ENCODE measurements at places on chromosomes 3 and 15. TPM values are rescaled to one million over a fixed set of nuclear protein-coding genes. Genes with fewer than 3 reads are reported as not detected.
A peak's percentile ranks its signal among the peaks of the same experiment; 100 is the strongest.

GRCh38 chr3:188421836-188422540 is 268.0 kb downstream of the LPP start:
- DNase-seq, result no peak

GRCh38 chr3:101509281-101509680 is 3.7 kb downstream of the SENP7 start:
- DNase-seq, result no peak

- peak; percentile 93 for DNase-seq
These were observed 33.3 kb downstream of the TM4SF18 start for GRCh38 chr3:149299938-149300801.

GRCh38 chr3:98763076-98763475 is at the start of gene ST3GAL6:
TSS of gene ST3GAL6 (plus strand) at chr3:98763340. CDS start at chr3:98768441, 5,101 bp downstream.
- no peak for DNase-seq

GRCh38 chr15:95494971-95495541 is 835.4 kb upstream of the NR2F2 start:
- DNase-seq, result no peak

GRCh38 chr3:106589311-106589942 is 720.6 kb upstream of the CBLB start:
- no peak for DNase-seq

DNA sequence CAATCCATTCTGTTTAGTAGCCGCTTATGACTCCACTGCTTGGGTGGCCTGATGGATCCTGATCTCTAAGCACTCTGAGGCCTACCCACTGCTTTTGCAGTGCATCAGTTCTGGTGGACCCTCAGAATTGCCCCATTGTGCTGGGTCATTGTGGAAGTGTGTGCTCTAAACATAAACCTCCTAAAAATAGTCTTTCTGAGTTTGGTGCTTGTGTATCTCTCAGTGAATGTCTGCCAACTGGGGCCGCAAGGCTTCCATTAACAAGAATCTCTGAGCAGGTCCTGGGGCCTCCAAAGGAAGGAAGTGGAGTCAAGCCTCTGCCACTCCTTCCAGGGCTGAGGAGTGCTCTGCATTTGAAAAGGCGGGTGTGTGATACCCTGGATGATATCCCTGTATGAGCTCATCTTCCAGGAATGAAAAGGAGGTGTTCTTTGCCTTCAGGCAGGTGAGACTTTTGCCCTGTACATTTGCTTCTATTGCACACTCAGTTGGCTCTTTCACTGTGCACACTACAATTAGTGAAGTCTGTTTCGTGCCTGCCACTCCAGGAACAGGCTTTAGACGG is 80.0 kb upstream of the CACNA2D3 start:
- DNase-seq, result no peak

DNA sequence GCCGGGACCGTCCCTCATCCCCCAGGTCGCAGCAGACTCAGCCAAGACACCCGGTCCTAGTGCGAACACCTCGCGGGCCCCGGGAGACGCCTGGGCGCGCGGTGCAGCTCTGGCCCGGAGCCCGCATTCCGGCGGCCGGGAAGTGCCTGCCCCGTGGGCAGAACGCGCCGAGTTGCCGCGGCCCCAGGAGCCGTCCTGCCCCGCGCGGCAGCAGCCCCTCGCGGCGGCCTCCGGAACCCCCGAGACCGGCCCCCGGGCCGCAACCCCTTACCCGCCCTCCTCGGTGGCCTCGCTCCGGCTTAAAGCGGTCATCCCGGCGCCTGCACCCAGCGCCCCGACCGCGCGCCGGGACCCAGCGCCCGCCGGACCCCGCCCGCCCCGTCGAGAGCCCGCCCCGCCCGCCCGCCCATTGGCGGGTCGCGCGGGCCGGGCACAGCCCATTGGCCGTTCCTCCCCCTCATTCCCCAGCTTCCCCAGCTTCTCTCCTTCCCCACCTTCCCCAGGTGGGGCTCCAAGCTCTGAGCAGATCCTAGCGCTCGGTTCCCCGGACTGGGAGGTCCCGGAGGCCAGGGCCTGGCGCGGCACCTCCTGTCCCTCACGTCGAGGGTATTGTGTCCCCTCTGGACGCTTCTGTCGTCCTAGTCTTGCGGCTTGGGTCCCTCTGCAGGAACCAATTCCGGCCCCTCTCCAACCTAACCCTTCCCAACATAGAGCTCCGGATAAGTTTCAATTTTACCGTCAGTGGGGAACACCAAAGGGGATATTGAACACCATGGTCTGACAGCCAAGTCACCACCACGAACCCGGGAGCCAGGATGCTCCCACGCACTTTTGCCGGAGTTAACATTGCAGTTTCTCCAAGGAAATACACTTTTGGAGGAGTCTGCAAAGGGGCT is at the start of gene GRAMD2A:
TSS of gene GRAMD2A (minus strand) at position 328 of the 896 bp plus-strand sequence.
- DNase-seq, result no peak

DNA sequence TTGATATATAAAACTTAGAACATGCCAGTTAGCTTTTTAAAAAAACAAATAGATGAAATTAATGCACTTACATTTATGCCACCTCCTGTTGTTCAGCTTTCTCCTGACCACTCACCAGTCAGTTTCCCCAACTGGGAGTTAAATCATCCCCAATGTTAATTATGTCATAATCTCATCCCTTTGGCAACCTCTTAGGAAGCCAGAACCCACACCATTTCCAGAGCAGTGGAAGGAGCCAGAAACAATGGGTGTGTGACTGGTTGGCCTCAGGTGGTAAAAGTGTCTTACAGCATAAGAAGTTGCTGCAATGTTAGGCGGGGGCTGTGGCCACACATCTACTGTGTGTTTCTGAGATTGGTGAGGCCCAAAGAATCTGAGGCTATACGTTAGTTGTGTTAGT is 46.5 kb upstream of the MITF start:
- no peak for DNase-seq

GRCh38 chr3:158085358-158085757 is 20.9 kb downstream of the SHOX2 start:
- DNase-seq, result no peak

DNA sequence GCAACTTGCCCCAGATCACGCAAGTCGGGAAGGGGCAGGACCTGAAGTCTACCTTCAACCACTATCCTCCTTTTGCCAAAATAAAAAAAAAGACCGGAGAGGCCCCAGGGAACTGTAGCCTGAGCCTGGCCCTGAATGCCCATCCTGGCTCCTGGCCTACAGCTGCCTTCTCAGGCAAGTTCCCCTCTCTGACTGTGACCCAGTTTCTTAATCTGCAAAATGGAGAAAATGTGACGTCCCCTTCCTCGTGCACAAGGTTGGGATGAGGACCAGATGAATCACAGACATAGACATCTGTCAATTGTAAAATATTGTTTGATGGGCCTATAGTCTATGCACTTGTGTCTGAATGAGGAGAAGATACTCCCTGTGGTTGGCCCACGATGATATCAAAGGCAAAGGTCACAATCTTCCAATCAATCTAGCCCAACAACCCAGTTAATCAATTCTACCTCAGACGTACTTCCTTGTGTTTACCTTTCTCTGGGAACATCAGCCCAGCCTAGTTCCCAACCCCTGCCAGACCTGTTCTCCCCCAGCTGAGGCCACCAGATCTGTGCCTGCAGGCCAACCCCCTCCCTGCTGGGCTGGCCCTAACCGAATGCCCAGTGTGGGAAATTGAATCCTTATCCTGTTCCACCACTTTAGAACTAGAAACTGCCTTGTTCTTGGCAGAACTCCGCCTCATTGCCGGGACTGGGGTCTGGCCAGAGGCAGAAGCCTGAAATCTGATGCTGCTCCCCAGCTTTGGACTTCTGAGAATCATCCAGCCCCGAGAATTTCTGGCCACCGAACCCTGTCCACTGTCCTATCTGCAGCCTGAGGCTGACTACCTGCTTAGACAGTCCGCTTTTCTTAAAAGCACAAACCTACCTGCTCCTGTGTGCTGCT is 101.8 kb upstream of the LIPC start:
- DNase-seq, result no peak

DNA sequence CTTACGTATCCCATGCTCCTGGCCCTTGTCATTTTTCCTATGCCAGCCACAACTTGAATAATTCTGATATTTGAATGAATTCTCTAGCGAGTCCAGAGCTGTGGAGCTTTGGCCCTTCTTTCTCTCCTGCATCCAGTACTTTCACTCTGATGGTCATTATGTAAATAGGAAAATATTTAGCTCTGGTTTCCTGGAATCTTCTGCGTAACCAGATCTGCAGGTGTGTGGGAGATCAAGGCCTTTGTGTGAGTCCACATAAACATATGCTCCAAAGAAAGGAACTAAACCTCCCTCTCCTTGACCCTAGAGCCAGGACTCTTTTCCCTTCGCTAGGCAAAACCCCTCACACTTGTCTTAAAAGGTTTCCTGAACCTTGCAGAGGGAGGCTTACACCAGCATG is 132.5 kb upstream of the THBS1 start:
- no peak for DNase-seq

DNA sequence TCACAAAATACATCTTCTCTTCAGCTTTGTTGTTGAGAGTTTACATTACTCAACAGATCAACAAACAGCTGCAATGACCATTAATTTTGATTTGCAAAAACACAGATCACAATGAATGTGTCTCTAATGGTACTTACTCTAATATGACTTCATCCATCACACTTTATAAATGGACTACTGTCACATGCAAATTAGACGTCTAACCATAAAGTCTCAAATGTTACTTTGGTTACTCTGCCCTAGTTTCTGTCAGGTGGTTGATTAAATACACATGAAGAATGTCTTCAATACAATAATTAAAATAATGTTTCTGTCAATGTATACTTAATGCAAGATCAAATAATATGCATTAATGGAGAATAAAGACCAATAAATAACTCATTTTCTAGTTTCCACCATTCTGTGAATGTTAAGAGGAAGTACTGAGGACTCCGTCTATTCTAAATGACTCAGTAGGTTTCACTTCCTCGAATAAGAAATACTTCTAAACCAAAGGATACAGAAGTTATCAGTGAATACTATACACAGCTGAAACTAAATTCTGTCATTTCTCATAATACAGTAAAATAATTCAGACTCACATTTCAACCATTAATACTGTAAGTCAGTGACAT is 145.8 kb downstream of the CBLB start:
- DNase-seq, result no peak

- no peak for DNase-seq
These were observed 129.1 kb upstream of the MBNL1 start for GRCh38 chr3:152139651-152140050.

DNA sequence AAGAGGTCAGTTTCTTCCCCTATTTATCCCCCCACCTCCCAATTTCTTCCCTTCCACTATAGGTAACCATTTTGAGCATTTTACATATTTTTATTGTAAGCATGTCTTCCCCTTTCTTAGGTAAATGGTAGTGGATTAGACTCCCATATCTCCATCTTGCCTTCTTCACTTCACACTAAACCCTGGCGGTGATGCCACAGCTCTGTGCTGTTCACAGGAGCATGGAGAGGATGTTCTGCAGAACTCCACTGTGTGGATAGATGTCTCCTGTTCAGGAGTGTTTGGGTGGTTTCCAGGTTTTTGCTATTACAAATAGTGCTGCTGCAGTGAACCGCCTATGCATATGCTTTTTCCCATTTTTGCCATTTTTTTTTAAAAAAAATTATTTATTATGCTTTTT is 182.7 kb downstream of the NSMCE3 start:
- no peak for DNase-seq

DNA sequence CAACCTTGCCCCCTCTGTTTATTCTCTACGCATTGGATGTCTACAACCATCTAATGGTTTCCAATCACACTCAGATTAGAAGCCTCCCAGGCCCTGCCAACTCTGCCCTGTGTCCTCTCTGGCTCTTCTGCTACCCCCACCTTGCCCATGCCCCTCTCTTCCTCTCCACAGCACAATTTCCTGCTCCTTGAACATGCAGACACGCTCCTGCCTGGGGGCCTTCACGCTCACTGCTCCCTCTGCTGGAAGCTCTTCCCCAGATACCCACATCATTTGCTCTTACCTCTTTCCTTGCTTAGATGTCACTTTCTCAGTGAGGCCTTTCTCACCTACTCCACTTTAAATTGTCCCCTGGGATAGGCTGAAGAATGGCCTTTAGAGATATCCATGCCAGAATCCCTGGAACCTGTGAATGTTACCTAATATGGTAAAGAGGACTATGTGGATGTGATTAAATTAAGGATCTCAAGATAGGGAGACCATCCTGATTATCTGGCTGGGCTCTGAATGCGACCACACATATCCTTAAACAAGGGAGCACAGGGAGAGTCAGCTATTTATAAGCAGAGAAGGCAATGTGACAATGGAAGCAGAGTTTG is 9.9 kb downstream of the KY start:
- DNase-seq, result peak; percentile 14

- no peak for DNase-seq
These were observed 11.7 kb downstream of the CHDH start for GRCh38 chr3:53834429-53835095.

DNA sequence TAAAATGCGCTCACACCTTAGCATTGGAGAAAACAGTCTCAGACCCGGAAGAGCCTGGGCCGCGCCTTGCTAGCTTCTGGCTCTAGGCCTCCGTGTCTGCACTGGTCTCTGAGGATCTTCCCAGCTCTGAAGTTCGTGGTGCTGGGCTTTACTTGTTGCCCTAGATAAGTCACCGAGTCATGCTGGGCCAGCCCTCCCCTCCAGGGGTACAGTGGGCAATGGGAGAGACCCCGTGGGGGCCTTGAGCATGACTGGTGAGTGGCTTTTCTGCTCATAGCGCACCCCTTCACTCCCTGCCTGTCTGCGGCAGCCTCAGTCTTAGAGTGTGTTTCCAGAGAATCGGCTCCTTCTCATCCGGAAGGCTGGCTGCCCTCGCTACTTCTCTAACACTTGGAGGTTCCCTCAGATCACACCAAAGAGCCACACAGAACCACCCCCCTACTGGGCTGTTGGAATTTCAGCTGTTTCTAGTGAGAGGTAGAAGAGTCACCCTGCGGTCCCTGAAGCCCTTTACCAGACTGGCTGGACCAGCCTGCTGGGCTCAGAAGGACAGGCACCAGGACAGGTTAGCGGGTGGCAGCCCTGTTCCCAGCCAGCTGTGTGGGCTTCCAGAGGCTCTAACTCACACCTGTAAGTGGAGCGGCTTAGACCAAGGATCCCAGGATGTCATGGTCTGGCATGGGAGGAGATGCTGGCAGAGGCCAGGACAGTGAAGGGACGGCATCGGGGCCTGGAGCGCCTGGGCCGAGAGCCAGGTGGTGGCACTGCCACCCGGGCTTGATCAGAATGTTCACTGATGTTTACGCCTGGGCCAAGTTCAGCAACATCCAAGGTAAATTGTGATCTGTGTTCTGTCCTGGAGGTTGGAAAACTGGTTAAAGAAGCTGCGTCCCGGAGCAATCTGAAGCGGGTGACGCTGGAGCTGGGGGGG is 17.9 kb downstream of the ALDH1A3 start:
- DNase-seq, result no peak

Gene ZCWPW2
- 0.64 TPM for total RNA-seq

Gene GOLGA8J
- not detected for total RNA-seq

Gene SCN11A
- total RNA-seq, result not detected

Gene MASP1
- 109 TPM for total RNA-seq

Gene CSPG5
- total RNA-seq, result 0.17 TPM

Gene PRR23A
- total RNA-seq, result not detected

Gene PPP1R2
- total RNA-seq, result 41.3 TPM

Gene CLRN1
- total RNA-seq, result not detected

Gene SPINK8
- total RNA-seq, result not detected

Gene HGD
- total RNA-seq, result not detected

Gene KLHL40
- total RNA-seq, result not detected

Gene FANCD2OS
- total RNA-seq, result not detected

Data from HFFc6 (cell line).